ENCODE measurements at places on chromosomes 3 and 15. TPM values are rescaled to one million over a fixed set of nuclear protein-coding genes. Genes with fewer than 3 reads are reported as not detected.

DNA sequence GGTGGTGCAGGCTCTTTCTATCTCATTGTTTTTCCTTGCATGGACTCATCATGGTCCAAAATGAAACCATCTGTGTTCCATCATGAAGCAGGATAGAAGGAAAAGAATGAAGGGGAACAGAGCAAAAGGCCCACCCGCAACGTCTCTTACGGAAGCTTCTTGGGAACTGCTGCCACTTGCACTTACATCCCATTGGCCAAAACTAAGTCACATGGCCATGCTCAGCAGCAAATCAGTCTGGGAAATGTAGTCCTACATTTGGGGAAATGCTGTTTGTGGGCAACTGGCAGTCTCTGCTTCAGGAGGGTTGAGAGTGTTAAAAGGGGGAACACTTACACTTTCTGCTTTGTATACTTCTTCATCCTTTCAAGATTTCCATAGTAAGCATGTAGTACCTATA is 191.6 kb downstream of the SV2B start:
- DNase-seq: no peak

GRCh38 chr3:58569287-58570001 is 7.7 kb downstream of the FAM107A start:
- no peak for DNase-seq

GRCh38 chr15:20295238-20295811 is 246.3 kb downstream of the GOLGA6L6 start:
- DNase-seq: no peak

GRCh38 chr3:136856665-136857064 is 5.3 kb upstream of the NCK1 start:
- DNase-seq: no peak

DNA sequence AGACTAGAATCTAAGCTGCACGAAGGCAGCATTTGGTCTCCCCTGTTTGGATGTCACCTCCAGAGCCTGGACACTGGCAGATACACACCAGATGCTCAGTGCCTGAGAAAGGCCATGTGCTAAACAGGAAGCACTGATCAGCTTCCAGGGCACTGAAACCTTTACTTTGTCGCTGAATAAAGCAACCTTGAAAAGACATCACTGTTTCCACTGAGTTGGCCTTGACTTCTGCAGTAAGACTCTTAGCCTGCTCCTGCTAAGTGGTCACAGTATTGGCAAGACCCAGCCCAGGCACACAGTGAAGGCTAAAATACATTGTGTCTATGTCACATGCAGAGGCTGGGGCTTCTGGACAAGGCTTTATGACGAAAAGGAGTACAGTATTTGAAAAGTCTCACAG is 104.3 kb upstream of the ICE2 start:
- DNase-seq: no peak

GRCh38 chr15:96058103-96058851 is 272.2 kb upstream of the NR2F2 start:
- no peak for DNase-seq

- no peak for DNase-seq
Measured at GRCh38 chr3:70658513-70659310, 346.3 kb upstream of the MDFIC2 start.

DNA sequence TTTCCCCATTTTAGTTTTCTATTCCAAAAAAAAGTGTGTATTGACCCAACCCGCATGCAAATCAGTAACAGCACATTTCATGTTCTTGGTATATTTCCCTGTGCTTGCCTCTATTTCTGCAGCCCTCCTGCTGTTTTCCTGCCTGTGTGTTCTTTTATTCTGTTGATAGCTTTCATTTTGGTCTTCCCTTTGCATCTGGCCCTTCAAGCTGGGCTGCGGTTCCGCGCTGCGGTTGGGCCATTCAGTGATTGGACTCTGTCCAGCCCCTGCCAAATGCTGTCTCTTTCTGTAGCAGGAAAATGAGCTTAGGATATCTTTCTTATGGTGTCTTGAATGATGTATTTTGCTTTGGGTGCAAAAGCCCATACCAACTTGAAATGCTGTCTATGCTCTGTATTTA is 49.9 kb downstream of the ZNF621 start:
- no peak for DNase-seq

DNA sequence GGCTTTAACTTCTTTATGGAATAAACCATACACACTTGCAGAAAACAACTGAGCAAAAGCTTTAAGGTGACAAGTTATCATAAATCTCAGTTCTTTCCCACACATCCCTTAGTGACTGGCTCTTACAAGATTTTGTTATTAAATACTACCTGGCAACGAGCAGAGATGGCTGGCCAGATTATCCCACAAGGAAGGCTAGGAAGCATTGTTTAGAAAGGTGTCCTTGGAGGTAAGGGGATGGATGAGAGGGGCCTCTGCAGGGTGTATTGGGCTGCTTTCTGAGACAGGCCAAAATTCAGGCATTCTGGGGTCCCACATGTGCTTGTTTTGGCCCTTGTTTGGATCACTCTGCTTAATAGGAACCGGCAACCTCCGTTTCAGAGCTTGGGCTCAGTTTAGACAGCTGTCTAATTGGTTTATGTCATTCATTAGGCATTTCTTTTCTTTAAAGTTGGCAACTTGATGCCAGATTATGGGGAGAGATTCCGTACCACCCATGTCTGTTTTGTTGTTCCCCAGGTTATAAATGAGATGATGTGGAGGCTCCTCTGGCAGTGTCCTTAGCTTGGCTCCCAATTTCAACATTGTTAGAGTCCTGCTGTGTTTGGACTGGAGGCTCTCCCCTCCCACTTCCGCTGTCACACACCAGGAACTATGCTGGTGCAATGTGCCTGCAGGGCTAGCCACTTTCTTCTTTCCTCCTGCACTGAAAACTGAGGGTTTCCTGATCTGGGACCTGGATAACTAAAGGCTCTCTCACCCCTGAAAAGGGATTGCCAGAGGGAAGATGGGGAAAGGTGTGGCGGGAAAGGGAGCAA is 121.1 kb downstream of the TPRG1 start:
- DNase-seq: no peak

- DNase-seq: no peak
Measured at GRCh38 chr3:14042680-14043079, 82.0 kb downstream of the CHCHD4 start.

GRCh38 chr15:49124371-49124770 is 31.0 kb downstream of the COPS2 start:
- no peak for DNase-seq

- DNase-seq: no peak
Measured at GRCh38 chr15:70201425-70201775, 103.7 kb upstream of the TLE3 start.

DNA sequence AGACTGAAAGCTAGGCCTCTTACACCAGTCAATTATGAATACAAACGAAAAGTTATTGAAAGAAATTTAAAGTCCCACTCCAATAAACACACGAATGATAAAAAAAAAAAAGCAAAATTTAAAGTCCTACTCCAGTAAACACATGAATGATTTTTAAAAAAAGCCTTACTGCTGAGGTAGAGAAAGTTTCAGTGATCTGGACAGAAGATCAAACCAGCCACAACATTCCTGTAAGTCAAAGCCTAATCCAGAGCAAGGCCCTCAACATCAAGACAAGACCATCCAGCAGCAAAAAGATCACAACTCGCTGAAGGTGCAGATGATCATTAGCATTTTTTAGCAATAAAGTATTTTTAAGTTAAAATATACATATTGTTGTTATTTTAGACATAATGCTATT is 95.6 kb upstream of the LIPC start:
- no peak for DNase-seq

Gene RHCG
- 1,938 TPM for total RNA-seq

Gene PRKCD
- 32.2 TPM for total RNA-seq

Gene GNAT1
- total RNA-seq: not detected

Gene CAND2
- total RNA-seq: 12.5 TPM

Gene PCOLCE2
- 136 TPM for total RNA-seq

Gene PAK6
- total RNA-seq: 19.9 TPM

Gene PLXND1
- 96.5 TPM for total RNA-seq
